ENCODE measurements at places on chromosomes 12 and 14.

GRCh38 chr14:101058571-101058970 lies 155.0 kb upstream of the RTL1 start:
- no peak for DNase-seq

DNA sequence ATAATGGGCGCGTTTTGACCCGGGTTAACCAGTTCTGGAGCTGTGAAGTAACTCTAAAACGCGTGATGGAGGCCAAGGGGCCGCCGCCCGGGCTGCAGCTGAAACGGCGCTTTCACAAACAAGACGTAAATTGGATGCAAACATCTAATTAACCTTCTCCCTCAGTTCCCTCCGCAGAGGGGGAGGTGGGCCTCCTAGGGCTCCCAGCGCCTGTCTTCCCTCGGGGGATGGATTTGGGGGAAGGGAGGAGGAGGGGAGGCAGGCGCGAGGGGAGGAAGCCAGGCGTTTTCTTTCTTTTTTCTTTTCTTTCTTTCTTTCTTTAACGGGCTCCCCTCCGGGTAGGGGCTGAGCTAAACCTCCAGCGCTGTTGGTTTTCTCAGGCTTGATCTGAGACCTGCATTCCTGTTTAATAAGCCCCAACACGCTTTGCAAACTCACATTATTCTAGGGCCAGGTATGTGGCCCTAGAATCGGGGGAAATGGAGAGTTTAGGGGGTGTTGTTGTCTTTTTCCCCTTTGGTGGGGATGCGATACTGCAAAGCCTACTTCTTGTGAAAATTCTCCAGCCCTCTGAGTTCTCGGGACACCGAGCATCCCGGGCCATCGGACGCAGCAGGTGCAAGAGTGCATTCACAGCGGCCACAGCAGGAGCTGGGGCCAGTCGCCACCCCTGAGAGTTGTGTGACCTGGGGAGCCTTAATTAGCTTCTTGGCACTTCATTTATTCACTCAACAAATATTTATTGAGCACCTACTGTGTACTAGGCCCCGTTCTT lies 43.6 kb upstream of the LHX5 start:
- no peak for DNase-seq

DNA sequence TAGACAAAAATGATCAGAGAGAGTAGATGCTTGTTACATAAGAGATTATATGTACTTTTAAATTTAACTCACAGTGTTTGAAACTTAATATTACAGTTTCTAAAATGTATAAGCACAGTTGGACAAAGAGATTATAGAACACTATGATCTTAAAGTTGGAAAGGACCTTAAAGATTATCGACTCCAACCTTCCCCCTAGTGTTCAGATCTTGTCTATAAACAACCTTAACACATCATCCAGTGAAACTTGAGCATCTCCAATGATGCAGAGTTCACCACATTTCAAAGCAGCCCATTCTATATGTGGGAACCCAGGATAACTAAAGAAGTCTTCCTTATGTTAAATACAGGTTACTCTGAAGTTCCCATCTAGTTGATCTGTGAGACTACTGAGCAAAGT lies 480.8 kb downstream of the RMST start:
- no peak for DNase-seq

DNA sequence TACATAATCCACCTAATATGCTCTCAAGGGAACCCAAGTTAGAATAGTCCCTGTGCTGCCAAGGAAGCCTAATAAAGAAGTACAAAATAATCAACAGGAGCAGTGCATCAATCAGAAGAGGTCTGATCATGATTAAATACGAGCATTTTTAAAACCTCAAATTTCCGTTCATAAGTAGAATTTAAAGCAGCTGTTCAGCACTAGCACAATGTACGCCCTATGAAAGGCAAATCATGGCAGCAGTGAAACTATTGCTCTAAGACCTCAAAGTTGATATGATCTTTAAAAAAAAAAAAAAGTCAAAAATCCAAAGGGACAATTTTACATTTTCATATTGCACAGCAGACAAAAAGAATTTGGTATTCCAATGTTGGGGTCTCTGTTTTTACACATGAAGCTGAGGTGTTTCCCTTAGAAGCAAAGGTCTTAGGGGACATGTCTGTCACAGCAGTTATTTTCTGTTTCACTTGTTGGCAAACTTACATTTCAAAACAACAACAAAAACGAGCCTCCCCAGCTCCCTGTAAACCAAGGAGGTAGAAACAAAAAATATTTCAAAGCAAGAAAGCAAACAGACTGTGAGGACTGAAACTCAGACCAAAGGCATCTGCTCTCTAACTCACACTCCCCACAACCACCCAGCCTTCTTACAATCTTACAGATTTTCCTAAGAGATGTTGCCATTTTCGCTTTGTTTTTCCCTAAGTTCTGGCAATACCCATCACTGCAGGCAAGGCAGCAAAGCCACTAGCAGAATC lies 28.2 kb downstream of the SOX5 start:
- no peak for DNase-seq

DNA sequence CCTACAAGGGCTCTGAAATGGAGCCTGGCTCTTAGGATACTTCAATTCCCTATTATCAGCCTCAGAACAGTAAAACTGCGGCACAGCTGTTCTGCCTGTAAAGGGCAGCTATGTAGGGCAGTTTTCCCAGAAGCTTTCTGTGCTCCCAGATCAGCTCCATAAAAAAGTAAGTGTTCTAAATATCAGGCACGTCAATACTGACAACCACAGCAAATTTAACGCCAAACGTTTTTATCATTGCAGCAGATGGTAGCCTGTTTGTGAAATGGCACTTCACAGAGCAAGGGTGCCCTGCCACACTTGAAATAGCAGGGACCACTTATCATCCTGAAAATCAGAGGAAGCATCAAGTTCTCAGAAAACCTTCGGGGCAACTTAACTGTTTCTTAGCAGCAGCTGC lies 54.8 kb upstream of the PTHLH start:
- DNase-seq = no peak

GRCh38 chr14:78737601-78738000 lies 567.4 kb downstream of the NRXN3 start:
- DNase-seq = no peak

DNA sequence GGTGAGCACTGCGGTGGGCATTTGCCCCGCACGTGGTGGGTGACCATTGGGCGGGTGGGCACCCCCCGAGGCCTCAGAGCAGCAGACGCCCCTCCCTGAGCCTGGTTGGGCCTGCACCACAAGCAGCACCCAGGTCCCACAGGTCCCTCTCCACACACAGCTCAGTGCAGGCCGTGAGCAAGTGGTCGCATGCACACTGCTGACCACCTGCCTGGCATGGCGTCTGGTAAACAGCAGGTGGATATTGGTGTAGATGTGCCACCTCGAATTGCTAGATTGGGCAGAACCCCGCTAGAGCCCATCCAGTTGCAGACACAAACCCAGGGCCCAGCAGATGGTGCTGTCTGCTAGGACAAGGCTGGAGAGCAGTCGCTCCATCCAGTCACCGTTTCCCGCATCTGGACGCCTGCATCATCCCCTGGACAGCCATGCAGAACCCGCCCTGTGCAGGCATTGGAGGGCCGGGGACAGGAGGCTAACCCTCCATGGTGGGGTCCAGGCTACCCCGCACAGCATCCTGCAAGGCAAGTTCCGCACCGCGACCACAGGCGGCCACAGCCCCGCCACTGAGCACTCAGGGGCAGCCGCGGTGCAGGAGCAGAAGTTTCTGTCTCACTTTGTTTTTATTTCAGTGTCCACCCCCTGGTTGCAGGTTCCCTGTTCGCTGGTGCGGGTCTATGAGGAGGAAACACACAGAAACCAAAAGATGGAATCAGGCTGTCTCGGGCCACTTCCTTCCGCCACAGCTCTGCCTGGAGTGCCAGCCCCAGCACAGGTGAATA lies 45.6 kb upstream of the RIMBP2 start:
- DNase-seq = peak; percentile 17

GRCh38 chr14:34036319-34036766 lies 85.5 kb upstream of the EGLN3 start:
- no peak for DNase-seq

DNA sequence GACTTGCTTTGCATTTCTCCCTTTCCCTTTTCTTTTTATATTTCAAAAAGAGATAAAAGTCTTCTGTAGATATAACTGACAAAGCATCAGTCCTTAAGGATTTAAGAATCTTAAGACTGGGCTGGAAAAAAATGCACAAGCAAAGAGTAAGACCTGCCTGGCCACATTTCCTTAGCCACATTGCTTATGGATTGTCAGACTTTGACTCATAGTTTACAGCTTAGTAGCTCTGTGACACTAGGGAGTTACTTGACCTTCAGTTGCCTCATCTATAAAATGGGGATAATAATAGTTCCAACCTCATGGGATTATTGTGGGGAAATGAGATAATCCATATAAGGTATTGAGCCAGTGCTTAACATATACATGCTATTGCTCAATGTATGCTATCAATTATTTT lies 66.4 kb upstream of the STK38L start:
- DNase-seq = no peak

- DNase-seq = no peak
Measured at GRCh38 chr14:65287264-65288131, 125.0 kb upstream of the FUT8 start.

GRCh38 chr14:100523131-100523842 lies 63.9 kb downstream of the BEGAIN start:
- DNase-seq = no peak

DNA sequence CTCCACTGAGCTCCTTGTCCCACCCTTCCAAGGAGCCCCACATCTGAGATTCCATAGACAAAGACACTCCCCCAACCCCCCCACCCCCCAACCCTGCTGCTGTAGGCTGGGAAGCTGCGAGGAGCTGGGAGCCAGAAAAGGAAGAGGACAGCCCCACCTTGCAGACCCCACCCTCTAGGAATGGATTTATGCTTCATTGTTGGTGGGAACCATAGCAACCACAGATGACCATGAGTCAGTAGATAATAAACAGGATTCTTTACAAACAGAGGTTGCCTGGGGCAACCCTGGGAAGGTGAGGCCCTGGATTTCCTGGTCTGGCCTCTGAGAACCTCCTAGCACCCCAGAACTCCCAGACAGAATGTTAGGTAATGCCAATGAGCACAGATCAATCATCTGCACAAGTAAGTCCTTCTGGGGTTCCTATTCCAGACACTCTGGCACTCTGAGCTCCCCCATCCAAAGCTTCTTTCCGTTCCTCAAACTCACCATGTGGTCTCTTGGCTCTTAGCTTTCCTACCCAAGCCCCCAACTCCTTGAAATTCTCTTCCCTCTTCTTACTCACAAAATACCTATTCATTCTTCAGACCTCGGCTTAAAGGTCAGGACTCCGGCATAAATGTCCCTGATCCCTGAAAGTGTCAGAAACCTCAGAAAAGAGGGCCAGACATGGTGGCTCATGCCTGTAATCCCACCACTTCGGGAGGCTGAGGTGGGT lies 15.2 kb upstream of the PLEKHG6 start:
- DNase-seq = no peak

- no peak for DNase-seq
Measured at GRCh38 chr12:42372154-42372791, 46.3 kb downstream of the PPHLN1 start.

DNA sequence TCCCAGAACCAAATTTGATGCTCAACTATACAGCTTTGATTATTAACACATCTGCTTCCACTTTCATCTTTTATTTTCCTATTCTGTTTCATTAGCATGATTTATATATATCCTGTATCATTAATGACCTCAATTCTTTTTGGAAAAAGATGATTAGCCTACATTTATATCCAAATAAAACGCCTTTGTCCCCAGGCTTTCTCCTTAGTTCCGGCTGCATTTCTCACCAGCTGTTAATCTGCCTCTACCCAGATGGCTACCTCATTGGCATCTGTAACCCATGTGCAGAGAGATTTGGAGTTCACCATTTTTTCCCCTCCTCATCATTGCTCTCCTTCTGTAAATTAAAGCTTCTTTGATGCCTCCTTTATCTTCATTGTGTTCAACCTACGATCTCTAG lies 336.8 kb upstream of the RGS6 start:
- DNase-seq = no peak

DNA sequence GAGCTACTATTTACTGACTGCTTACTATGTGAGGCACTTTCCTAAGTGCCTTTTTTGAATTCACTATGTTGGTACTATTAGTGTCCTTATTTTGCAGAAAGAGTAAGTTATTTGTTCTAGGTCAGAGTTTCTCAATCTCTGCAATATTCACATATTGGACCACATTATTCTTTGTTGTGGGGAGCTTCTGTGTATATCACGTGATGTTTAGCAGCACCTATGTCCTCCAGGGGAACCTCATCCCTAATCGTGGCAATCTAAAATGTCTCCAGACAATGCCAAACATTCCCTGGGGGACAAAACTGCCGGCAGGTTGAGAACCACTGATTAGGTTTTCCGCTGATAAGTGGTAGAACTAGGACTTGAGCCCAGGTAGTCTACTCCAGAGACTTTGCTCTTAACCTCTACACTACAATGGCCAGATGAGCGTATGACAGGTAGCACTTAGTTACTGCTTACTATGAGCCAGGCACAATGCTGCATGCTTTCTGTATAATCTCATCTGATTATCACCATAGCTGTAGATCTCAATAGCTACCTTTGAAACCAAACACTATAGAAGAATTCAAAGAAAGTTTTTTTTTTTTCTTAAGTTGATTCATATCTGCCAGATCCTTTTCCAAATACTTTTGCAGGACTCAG lies 38.9 kb downstream of the NELL2 start:
- DNase-seq = no peak

DNA sequence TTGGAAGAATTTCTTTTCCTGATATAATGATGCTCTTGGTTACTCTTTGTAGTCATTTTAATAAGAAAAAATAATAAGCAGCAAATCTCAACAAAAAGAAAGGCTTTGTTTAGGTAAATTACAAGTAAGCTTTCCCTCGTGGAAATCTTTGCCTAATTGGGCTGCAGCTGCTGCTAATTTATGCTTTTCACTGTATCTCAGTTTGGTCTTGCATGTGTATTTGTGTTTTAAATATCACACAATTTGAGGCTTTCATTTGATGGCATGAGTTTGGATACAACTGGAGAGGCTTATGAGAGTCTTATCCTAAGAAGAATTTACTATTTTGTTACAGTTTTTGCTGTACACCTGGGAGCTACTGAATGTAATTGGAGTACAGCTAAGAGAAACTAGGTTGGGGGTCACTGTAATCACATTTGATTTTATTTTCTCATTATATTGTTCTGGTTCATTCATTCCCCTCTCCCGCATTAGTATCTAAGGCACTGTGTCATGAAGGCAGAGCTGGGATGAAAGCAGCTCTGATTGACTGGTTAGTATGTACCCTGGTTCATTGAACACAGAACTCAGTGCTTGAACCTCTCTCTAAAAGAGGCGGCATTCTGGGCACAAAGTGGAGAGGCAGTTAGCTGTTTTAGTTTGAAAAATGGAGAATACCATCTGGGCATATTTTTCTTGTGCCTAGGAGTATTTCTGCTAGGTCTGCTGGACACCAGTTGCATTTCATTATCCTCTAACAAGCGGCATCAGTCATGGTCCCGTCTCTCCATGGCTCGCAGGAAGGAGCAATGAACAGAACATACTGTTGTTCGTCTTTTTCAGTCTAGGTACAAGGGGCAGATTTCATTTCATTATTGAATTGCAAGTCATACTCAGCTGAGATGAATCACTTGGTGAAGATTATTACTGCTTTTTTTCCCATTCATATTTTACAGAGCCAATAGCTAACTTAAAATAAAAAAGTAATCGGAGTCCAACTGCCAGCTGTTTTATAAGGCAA lies 118.0 kb upstream of the TMEM260 start:
- DNase-seq = no peak

- no peak for DNase-seq
Measured at GRCh38 chr12:15996254-15996653, 85.1 kb downstream of the DERA start.

GRCh38 chr14:23896609-23897153 lies 56.9 kb upstream of the DHRS4 start:
- no peak for DNase-seq

- no peak for DNase-seq
Measured at GRCh38 chr12:92105676-92106075, 40.0 kb downstream of the BTG1 start.

Measured in C1 segment of cervical spinal cord (tissue), 14 donors.